ENCODE measurements at places on chromosomes 3 and 15. TPM values are rescaled to one million over a fixed set of nuclear protein-coding genes. Genes with fewer than 3 reads are reported as not detected.

Gene C3orf70
- total RNA-seq, result not detected

Gene MESP2
- 0.62 TPM for total RNA-seq

Gene PLA2G4D
- not detected for total RNA-seq

Gene CDHR4
- total RNA-seq, result 0.30 TPM

Gene LRRC3B
- not detected for total RNA-seq

Gene NME9
- total RNA-seq, result not detected

Gene RTP3
- not detected for total RNA-seq

Gene LINGO1
- 8.4 TPM for total RNA-seq

Gene CD86
- not detected for total RNA-seq

Gene ROPN1B
- total RNA-seq, result not detected

Gene CTXND1
- total RNA-seq, result not detected

Gene ZNF592
- total RNA-seq, result 23.0 TPM

Gene MYLK
- 16.6 TPM for total RNA-seq

Gene IGSF11
- 4.8 TPM for total RNA-seq

Gene NXPE3
- total RNA-seq, result 26.4 TPM

Gene DGKG
- total RNA-seq, result 9.0 TPM

Gene GALNT15
- total RNA-seq, result not detected

Gene APBA2
- 16.6 TPM for total RNA-seq

Gene GOLGA6B
- 0.09 TPM for total RNA-seq

Gene PARP6
- total RNA-seq, result 53.4 TPM

Gene DTX3L
- total RNA-seq, result 8.3 TPM

Gene GABRB3
- total RNA-seq, result 78.3 TPM

Gene SV2B
- 0.03 TPM for total RNA-seq

Gene OR5K2
- not detected for total RNA-seq

Gene TRPM1
- total RNA-seq, result not detected

Gene WNT7A
- total RNA-seq, result 0.23 TPM

Gene CADPS
- total RNA-seq, result not detected

Gene ANKDD1A
- total RNA-seq, result 2.0 TPM

Gene SHF
- total RNA-seq, result 0.68 TPM

Gene ISLR
- 0.41 TPM for total RNA-seq

Gene GNAT1
- total RNA-seq, result 0.09 TPM

Gene SCN11A
- total RNA-seq, result not detected

Gene GOLGA8S
- total RNA-seq, result 0.18 TPM

Gene SPTBN5
- total RNA-seq, result 0.25 TPM

Gene PLSCR4
- total RNA-seq, result 4.4 TPM

Gene SCAANT1
- total RNA-seq, result not detected

Gene GPR62
- total RNA-seq, result not detected

Gene GRAMD2A
- total RNA-seq, result 0.13 TPM

Gene GOLGA6L4
- total RNA-seq, result 0.28 TPM

Gene SST
- not detected for total RNA-seq

Gene CHRNA7
- total RNA-seq, result 4.7 TPM

Gene GABRG3
- 0.32 TPM for total RNA-seq

Gene PLD1
- 8.5 TPM for total RNA-seq

Gene LRRK1
- 25.4 TPM for total RNA-seq

Gene SLC7A14
- total RNA-seq, result not detected

Gene VIPR1
- total RNA-seq, result 0.70 TPM

Data from A549 treated with DMSO at 1 μM for 4 hours (cell line).